Kidney epithelial cell (primary cell): ENCODE measurements at places on chromosomes 4 and X.
A peak's percentile ranks its signal among the peaks of the same experiment; 100 is the strongest.

GRCh38 chr4:79300280-79300679 is 25.6 kb downstream of the NAA11 start:
- DNase-seq = no peak

DNA sequence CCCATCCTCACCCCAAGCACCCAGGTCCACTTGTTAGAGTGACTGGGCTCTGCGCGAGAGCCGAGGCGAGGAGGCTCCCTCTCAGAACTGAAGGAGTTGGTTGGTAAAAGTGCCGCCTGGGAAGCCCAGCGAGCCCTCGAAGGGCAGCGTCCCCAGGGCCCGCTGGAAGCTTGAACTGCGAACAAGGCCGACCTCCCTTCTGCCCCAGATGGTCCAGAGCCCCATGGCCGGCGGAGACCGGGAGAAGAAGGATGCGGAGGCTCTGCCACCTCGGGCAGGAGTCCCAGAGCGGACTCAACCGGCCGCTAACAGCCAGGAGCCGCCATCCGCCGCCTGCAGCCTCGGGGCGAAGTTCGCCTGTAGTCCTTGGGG is 116.3 kb upstream of the TEX13C start:
- no peak for DNase-seq

- no peak for DNase-seq
These were observed 453.1 kb upstream of the KLHL4 start for GRCh38 chrX:87064502-87064901.

DNA sequence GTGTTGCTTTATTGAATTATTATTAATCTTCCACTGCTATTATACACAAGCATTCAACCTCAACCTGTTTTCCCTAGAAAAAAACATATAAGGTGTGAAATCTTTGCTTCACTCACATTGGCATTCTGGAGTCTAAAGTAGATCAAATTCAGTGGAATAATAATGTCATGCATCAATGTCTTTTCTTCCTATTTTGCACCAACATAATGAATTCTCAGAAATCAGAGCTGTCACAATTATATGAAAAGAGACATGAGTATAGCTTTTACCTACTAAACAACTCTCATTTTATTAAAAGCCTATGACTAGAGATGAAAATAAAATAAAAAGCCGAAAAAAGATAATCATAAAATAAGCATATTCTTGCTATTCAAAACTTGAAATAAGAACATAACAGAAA is 96.3 kb upstream of the QRFPR start:
- DNase-seq = no peak

GRCh38 chr4:80071604-80072227 is 1.3 kb downstream of the ANTXR2 start:
- no peak for DNase-seq

GRCh38 chr4:56690393-56690792 is 9.3 kb upstream of the HOPX start:
- DNase-seq = no peak

DNA sequence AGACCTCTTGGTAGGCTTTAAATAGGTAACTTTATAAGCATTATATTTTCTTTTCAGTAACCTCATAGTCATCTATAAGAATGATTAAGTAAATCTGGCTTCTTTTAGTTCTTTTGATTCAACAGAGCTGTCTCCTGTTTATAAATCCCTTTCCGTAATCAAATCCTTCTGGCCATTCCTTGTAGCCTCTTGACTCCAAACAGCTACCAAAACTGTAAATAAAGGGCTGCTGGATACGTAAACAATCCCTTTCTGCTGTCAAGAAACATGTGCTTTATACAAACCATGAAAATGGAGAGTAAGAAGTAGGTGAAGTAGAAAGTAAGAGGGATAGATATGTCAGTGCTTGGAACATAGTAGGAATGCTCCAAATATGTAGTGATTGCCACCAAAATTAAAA is 183.2 kb upstream of the CASK start:
- no peak for DNase-seq

- no peak for DNase-seq
These were observed 209.5 kb upstream of the PPP3CA start for GRCh38 chr4:101556842-101557241.

DNA sequence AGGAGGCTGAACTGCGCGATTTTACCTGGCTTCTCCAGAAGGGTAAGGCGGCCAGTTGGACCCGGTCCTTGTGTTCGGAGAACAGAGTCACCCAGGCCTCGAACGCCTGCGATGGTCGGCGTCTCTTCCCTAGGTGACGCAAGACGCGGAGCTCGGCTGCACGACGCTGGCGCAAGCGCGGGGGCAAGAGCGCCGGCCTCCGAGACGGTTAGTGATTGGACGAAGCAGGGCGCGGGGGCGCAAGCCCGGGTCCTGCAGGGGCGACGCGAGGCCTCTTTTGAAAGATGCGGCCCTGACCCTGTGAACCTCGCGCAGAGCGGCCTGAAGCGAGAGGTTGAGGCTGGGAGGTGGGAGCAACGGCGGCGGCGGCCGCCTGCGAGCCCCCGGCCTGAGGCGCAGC is 428 bp downstream of the ADAD1 start:
- no peak for DNase-seq

GRCh38 chr4:907103-907400 is 25.1 kb downstream of the GAK start:
- DNase-seq = no peak

- DNase-seq = no peak
These were observed 3.4 kb downstream of the CD38 start for GRCh38 chr4:15781427-15782095.

- DNase-seq = no peak
These were observed 1689.5 kb upstream of the PCDH10 start for GRCh38 chr4:131459430-131460101.

GRCh38 chr4:25827373-25827772 is 35.4 kb downstream of the SEL1L3 start:
- DNase-seq = no peak

DNA sequence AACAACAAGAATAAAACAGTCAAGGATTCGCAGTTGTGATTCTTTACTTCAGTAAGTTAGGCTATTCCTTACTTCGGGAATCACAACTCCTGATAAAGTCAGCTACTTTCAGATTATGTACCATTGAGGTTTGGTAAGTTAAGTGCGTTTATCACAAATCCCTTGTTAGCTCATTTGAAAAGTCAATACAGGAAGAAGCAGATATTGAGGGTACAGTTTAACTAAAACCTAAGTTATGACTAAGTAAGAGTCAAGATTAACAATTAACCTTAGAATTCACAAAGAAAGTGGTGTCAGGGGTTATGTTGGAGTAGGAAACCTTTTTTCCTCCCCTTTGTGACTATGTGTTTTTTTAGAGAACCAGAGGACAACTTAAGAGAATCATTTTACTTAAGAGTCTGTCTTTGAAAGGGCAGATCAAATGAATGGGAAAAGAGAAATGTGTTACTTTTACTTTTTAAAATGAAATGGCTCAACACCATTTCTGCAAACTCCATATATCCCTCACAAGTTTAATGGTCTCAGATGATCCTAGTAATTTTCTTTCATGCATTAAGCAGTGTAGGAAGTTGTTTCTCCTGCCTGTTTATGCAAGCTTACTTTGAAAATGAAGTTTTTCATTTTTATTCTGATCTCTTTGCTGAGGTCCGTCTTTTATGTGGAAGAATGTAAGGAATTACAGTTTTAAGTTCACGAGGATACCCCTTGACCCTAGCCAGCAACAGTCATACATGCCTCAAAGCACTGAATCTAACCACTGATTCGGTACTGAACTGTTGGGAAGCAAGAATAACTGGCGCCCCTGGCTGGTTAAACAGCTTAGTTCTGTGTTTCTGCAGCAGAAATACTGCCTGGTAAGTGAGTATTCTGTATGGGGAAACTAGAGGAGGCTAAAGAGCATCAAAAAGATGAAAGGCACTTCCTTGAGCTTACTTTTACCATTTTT is 211.7 kb downstream of the SLC4A4 start:
- DNase-seq = no peak

GRCh38 chr4:10998846-10999245 is 314.3 kb upstream of the CLNK start:
- peak; percentile 4 for DNase-seq

DNA sequence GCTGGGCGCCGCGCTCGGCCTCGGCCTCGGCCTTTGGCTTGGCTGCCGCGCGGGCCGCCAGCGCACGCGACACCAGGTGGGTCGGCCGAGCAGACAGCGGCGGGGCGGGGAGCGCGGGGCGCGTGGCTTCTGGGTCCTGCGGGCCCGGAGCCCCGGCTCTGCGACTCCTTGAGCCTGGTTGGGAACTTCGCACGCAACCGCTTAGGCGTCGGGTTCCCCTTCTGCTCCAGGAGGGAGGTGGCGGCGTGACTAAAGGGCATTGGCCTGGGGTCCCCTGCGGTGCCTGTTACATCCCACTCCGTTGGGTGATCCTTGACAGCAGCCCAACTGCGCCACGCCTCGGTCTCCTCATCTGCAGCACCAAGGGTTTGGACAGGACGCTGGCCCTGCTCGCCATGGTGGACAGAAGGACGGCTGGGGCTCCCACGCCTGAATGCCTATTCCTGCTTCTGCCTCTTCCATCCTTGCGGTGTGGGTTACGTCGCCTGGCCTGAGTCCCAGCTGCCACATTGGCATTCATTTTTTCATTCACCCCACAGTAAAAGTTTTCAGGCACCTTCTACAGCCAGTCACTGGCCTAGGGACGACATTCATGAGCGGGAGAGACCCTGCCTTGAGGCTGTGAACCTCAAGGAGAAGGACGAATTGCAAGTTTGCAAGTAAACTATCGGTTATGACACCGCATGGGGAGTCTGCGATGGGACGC is 631 bp downstream of the EVC start:
- no peak for DNase-seq

DNA sequence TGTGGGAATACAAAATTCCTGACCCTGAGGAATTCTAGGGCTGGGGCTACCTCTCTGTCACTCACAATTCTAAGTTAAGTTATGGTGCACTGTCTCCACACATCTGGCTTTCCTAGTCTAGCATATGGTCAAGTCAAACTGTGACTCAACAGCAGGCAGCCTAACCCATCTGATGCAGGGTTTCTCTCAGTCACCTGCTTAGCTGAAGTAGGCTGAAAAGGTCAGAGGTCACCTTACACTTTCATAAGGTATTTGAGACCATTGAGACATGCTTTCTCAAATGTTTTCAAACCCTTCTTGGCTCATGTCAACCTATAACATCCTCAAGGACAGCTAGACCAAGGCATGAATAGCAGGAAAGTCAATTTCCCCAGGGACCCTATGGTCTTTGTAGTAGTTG is 196.5 kb upstream of the STK26 start:
- DNase-seq = no peak

DNA sequence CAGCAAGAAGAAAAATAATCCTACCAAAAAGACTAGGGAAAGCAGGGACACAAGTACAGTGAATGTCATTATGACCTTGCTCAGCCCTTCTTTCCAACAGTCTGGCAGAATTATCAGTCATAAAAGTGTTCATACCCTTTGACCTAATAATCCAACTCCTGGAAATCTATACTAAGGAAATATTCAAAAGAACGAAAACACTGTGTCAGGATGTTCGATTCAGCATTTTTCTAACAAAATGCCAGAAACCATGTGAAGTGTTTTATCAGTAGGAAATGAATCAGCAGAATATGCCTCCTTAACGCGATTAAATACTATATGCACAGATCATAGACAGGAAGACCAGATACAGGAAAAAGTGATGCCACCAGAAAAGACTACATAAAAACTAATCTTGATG is 16.2 kb upstream of the S100G start:
- DNase-seq = no peak

DNA sequence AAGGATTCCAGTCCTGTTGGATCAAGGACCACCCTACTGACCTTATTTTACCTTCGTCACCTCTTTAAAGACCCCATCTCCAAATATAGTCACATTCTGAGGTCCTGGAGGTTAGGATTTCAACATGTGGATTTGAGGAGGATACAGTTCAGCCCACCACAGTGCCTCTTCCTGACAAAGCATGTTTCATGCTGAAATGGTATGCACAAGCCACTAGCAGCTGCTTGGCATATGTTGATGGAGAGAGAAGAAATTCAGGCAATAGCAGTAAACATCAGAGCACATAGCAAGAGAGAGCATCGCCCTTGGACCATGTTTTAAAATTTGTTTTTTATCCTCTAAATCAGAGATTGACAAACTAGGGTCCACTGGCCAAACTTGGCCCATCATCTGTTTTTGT is 172.1 kb downstream of the PRKX start:
- DNase-seq = no peak

- DNase-seq = no peak
These were observed 75.3 kb upstream of the GRIA3 start for GRCh38 chrX:123108513-123109427.

DNA sequence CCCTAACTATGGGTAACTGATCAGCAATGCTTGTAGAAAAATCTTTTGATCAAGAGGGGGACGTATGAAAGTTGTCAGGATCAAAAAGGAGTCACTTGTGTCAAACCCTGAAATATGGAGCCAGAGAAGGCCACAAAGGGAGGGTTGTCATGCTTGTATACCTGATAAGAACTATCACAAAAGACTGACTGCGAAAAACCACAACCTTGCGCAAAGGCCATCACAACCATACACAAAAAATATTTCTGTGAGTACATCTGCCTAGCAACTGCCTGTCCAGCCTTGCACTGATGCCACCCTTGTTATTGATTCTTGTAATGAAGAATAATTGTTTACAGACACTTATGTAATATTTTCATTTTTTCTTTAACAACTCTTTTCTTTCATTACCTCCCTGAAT is 22.8 kb upstream of the EIF4E start:
- DNase-seq = no peak

GRCh38 chrX:70554948-70555347 is 110.3 kb downstream of the DLG3 start:
- DNase-seq = no peak

GRCh38 chr4:122873821-122874593 is 47.4 kb downstream of the FGF2 start:
- peak; percentile 88 for DNase-seq

DNA sequence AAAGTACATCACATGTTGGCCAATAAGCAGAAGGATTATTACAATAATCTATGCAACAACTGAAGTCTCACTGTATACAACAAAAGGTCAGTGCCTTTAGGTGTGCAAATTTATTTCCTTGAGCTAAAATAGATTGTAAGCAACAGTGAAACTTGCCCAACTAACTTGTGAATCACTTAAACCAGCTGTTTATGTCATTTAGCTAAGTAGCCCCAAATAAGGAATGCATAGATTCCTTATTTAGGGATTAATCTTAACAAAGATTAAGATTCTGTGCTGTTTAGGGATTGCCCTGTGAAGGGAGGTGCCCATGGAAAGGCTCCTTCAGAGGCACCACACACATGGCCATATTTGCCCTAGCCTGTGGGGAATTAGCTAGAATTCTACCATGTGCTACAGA is 168.6 kb downstream of the MAML3 start:
- no peak for DNase-seq
